ENCODE measurements at places on chromosomes 13 and 19. TPM values are rescaled to one million over a fixed set of nuclear protein-coding genes. Genes with fewer than 3 reads are reported as not detected.

DNA sequence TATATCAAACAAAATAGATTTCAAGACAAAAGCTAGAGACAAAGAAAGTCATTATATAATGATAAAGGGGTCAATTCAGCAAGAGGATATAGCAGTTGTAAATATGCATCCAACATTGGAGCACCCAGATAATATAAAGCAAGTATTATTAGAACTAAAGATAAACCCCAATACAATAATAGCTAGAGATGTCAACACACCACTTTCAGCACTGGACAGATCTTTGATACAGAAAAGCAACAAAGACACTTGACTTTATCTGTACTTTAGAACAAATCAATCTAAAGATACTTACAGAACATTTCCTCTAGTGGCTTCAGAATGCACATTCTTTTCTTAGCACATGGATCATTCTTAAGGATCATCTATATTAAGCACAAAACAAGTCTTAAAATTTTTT is 59.1 kb upstream of the TEX29 start:
- no peak for DNase-seq

ZNF564 gene
- total RNA-seq: 15.4 TPM

GRCh38 chr13:69660155-69660554 is 447.5 kb upstream of the ATXN8OS start:
- no peak for DNase-seq

- no peak for DNase-seq
Observed at GRCh38 chr19:13110099-13110610, 6.4 kb downstream of the TRMT1 start.

DNA sequence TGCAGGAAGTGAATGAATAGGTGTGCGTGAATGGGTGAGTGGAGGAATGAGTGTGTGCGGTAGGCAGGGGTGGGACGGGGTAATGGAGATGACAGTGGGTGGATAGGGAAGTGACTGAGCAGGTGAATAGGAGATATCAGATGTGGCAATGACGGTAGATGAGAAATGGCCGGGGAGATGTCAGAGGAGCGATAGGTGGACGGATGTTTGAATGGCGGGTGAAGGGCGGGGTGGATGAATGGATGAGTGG is 1.5 kb downstream of the TTC9B start:
- no peak for DNase-seq

MADCAM1 gene
- total RNA-seq: 0.92 TPM

DNA sequence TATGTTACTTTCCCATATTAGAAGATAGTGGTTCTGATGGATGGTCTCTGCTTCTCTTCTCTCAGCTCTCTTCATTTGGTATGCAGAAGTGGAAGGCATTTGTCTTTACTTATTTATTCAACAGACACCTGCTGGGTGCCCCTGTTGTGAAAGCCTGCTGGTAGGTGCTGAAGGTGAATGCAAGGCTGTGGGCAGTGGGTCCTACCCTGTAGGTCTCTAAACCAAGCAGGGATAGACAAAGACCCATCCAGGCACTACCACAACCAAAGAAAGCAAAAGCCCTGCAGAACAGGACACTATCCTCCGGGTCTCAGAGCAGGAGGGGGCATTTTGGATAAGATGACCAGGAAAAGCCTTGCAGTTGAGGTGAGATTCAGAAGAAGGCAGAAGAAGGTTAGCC is 106.1 kb downstream of the STARD13 start:
- DNase-seq: no peak

SERTM1 gene
- total RNA-seq: 5.0 TPM

GRCh38 chr13:40453351-40454021 is 213.0 kb downstream of the FOXO1 start:
- no peak for DNase-seq

ZNF99 gene
- total RNA-seq: 0.06 TPM

DNA sequence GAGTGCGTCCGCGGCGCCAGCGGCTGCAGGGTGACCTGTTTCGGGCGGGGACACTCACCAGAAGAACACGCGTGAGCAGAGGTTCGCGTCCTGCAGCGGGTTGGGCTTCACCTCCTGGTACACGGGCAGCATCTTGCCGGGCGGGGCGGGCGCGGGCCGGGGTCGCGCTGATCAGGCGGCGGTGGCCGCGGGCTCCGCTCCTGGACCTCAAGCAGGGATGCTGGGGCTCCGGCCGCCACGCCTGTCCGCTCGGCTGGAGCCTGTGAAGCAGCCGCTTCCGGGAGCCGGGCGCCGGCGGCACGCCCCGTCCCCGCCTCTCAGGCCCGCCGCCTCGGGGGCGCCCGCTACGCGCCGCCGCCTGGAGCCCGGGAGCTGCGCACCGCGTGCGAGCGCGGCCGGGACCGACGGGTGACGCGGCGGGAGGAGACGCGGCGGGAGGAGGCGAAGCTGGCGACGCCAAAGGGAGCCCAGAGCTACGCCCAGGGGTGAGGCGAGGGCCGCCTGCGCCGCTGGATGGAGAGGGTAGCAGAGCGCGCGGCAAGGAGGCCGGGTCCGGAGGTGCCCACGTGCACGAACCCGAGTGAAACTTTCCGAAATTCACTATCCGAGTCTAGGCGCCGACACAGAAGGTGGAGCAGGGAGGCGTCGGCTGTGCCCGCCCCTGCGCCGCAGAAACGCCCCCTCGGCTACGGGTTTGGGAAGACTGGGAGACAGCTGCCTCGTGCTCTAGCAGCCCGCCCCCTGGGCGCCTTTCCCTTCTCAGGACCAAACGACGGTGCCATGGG is at the start of gene ABCC4:
ABCC4 (minus strand) TSS at position 269 of the 785 bp plus-strand sequence; CDS start at position 132, 137 bp downstream.
- DNase-seq: peak; percentile 80

- DNase-seq: no peak
Observed at GRCh38 chr19:53642381-53643099, 10.7 kb downstream of the DPRX start.

TSSK6 gene
- total RNA-seq: 2.9 TPM

- no peak for DNase-seq
Observed at GRCh38 chr13:40969169-40969901, 49.8 kb downstream of the ELF1 start.

DNA sequence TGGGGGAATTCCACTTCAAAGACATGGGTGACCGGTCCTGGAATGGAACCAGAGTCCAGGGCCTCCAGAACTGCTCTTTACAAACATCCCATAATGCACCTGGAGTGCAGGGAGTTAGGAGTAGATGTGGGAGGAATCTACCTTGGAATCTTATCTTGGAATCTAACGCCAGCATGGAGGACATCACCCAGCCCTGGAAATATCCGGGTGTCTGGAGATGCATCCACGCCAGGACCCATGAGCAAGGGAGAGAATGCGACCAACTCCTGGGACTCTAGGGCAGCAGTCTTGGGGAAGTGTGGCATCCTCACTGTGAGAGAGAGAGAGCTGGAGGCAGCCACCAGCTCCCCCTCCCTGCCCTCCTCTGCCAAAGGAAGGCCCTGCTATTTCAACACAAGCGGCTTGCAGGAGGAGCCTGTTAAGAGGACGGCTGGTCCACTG is 211.8 kb downstream of the UQCRFS1 start:
- no peak for DNase-seq

DNA sequence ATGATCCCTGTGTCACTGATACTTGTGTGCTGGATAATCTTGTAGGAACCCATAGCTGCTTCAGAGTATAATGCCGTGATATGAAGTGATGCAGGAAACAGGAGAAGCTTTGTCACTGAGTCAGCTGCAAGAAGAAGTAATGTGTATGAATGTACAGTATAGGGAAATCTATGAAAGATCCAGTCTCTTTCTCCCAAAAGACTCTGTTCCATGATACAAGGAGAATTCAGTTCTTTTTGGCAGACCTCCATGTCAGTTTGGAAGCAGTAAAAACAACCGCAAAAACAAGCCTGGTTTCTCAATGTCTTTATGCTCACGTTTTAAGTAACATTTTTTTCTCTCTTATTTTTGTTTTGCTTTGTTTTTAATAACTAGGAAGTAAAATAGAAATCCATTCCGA is 33.9 kb downstream of the PCDH17 start:
- no peak for DNase-seq

GRCh38 chr19:28730791-28731512 is 482.0 kb downstream of the UQCRFS1 start:
- DNase-seq: no peak

GRCh38 chr13:70188567-70188966 is 80.3 kb upstream of the KLHL1 start:
- no peak for DNase-seq

GRCh38 chr13:72379581-72379980 is 347.8 kb downstream of the MZT1 start:
- DNase-seq: no peak

GRCh38 chr19:43778651-43779050 is 2.1 kb downstream of the KCNN4 start:
- no peak for DNase-seq

TMEM150B gene
- total RNA-seq: 45.5 TPM

- no peak for DNase-seq
Observed at GRCh38 chr13:71797517-71797916, 69.5 kb downstream of the DACH1 start.

LILRB5 gene
- total RNA-seq: 16.0 TPM
